Adipocyte (in vitro differentiated cells): ENCODE measurements at places on chromosomes 1 and 21.

GRCh38 chr1:231592809-231593208 lies 33.8 kb upstream of the DISC1 start:
- DNase-seq, result no peak

DNA sequence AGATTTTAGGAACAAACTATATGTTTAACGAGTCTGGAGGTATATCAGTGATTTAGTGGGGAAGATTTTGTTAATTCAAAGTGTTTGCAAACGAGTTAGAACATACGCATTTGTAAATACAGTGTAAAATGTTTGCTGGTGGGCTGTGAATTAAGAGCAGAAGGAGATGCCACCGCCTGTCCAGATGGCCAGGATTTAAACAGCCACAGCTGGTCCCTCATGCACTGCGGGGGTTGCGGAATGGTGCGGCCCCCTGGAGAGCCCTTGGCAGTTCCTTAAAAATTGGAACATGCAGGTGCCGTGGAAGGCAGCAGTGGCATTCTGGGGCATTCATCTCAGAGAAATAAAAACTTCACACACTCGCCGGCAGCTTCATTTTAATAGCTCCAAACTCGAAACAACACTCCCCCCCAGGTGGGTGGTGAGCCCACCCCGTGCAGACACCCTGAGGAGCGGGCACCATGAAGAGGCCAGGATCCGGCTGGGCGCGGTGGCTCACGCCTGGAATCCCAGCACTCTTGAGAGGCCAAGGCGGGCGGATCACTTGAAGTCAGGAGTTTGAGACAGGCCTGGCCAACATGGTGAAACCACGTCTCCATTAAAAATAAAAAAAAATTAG lies 3.5 kb upstream of the C1orf159 start:
- no peak for DNase-seq

DNA sequence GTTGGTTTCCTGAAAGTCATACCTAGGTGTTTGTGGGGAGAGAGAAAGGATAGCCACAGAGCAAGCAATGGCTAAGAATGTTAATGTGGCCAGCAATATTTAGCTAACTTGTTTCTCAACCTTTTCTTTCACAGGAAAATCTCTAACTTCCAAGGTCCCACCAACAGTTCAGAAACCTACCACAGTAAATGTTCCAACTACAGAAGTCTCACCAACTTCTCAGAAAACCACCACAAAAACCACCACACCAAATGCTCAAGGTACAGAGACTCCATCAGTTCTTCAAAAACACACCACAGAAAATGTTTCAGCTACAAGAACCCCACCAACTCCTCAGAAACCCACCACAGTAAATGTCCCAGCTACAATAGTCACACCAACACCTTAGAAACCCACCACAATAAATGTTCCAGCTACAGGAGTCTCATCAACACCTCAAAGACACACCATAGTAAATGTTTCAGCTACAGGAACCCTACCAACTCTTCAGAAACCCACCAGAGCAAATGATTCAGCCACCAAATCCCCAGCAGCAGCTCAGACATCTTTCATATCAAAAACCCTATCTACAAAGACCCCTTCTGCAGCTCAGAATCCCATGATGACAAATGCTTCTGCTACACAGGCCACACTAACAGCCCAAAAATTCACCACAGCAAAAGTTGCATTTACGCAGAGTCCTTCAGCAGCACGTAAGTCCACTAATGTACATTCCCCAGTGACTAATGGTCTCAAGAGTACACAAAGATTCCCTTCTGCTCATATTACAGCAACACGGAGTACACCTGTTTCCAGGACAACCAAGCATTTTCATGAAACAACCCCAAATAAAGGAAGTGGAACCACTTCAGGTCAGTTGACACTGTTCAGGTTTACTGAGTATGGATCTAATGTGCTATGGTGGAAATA lies 15.3 kb downstream of the CD55 start:
- DNase-seq, result no peak

DNA sequence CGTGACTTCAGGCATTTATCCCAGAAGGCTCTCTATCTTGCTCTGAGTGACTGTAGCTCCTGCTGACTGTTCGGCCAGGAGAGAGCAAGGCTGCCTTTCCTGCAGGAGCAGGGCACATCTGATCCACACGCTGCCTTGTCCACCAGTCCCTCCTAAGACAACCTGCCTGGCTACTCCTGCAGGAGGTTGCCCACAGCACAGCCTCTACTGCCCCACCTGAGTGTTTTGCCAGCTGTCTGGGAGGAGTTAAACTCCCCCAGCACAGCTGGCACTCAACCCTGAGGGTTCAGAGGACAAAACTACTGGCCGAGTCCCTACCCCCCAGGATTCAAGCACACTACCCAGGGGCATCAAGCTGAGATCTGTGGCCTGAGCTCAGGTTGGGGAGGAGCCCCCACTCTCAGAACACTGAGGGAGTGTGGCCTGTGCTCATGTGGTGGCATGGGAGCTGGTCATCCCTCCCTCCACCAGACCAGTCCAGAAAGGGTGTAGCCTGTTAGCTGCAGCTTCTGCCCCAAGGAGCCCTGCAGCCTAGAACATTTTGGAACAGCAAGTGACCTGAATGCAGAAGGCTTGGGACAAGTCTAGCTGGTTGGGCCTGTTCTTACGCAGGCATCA lies 237.3 kb downstream of the SLC44A5 start:
- no peak for DNase-seq

- no peak for DNase-seq
Measured at GRCh38 chr21:25234857-25235801, 372.2 kb downstream of the MRPL39 start.

DNA sequence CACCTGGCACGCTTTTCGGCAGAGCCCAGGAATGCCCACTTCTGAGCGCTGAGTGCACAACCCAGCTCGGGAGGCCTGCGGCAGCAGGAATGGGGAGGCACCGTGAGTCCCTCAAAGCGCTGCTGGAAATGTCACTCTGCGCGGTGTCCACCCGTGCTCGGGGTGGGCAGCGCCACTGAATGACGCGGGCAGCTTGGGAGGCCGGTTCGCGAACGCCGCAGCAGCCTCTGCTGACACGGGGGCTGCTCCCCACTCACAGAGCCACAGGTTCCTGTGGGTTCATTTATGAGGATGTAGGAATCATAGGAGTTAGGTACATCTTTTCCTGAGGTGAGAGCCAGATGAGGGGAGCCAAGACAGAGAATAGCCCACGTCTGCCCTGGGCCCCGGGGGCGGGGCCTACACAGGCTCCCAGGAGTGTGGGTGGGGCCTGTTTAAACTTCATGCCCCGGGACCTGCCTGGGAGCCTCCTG lies 146.7 kb upstream of the COL6A1 start:
- DNase-seq, result no peak

- DNase-seq, result no peak
Measured at GRCh38 chr1:242008826-242009495, 10.1 kb upstream of the MAP1LC3C start.

- peak; percentile 89 for DNase-seq
Measured at GRCh38 chr1:93447481-93448291, at the start of gene FNBP1L. FNBP1L (plus strand) TSS chr1:93448118; CDS start chr1:93448282, 164 bp downstream.

- peak; percentile 7 for DNase-seq
Measured at GRCh38 chr1:217393896-217394295, 237.0 kb downstream of the GPATCH2 start.

- peak; percentile 94 for DNase-seq
Measured at GRCh38 chr1:108816049-108816893, 40.6 kb downstream of the AKNAD1 start.

DNA sequence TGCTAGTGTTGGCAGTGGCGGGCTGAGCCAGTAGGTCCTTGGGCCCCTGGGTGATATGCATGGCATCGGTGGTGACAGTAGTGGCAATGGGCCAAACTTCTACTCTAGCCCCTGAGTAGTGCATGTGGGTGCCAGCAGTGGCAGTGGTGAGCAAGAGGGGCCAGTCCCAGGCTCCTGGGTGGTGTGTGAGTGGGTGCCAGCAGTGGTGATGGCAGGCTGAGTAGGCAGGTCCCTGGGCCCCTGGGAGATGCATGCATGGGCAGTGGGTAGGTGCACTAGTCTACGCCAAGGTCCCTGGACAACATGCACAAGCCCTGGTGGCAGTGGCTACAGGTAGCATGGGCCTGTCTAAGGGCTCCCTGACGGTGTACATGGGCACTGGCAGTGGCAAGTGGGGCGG lies 24.6 kb upstream of the TTC22 start:
- DNase-seq, result no peak

GRCh38 chr1:27879374-27880082 lies 7.2 kb downstream of the THEMIS2 start:
- DNase-seq, result no peak

GRCh38 chr1:175124861-175125260 lies 57.2 kb downstream of the TNN start:
- peak; percentile 84 for DNase-seq

GRCh38 chr1:198681252-198681651 lies 42.4 kb downstream of the PTPRC start:
- peak; percentile 44 for DNase-seq

GRCh38 chr21:35059742-35060141 lies 10.6 kb upstream of the RUNX1 start:
- DNase-seq, result peak; percentile 24

DNA sequence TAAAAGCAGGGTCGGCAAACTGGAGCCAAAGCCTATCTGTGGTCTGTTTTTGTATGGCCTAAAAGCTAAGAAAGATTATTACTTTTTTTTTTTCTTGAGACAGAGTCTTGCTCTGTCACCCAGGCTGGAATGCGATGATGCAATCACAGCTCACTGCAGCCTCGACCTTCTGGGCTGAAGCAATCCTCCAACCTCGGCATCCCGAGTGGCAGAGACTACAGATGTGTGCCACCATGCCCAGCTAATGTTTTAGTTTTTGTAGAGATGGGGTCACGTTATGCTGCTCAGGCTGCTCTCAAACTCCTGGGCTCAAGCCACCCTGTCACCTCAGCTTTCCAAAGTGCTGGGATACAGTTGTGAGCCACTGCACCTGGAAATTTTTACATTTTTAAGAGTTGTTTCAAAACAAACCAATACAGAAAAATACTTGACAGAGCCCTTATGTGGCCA lies 6.5 kb upstream of the GLRX2 start:
- peak; percentile 94 for DNase-seq

GRCh38 chr1:159941591-159942560 lies 3.5 kb downstream of the IGSF9 start:
- DNase-seq, result no peak

DNA sequence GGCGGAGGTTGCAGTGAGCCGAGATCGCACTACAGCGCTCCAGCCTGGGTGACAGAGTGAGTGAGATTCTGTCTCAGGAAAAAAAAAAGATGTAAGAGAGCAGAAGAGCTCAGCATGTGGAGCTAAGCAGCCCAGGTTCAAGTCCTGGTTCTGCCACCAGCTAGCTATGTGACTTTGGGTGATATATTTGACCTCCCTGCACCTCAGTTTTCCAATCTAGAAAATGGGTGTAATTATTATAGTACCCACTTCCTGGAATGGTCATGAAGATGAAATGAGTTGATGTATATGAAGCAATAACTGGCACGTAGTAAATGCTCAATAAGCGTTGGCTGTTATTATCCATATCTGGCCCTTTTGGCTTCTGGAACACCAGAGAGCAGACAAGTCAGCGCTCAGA lies 38.2 kb downstream of the CAMK2N1 start:
- no peak for DNase-seq

- DNase-seq, result no peak
Measured at GRCh38 chr1:71843012-71843411, 439.3 kb downstream of the NEGR1 start.

DNA sequence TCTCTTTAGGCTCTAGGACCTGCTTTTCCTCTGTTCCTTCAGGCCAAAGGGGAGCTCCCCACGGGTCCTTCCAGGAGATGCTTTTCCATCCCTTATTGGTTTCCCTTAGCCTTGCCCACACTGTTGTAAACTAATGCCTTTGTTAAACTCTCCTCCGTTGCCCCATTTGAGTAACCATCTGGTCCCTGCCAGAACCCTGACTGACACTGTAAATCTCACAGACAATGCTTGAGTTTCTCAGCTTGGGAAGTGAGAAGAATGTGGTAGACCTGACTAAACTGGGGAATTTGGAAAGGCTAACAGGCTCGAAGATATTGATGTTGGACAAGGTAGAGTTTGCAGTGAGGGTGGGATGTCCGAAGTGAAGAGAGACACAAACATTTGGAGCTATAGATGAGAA lies 11.4 kb downstream of the AKNAD1 start:
- DNase-seq, result no peak

GRCh38 chr1:65179148-65179547 lies 31.1 kb downstream of the AK4 start:
- DNase-seq, result no peak

GRCh38 chr1:246667773-246668172 lies 56.4 kb upstream of the SCCPDH start:
- DNase-seq, result no peak

DNA sequence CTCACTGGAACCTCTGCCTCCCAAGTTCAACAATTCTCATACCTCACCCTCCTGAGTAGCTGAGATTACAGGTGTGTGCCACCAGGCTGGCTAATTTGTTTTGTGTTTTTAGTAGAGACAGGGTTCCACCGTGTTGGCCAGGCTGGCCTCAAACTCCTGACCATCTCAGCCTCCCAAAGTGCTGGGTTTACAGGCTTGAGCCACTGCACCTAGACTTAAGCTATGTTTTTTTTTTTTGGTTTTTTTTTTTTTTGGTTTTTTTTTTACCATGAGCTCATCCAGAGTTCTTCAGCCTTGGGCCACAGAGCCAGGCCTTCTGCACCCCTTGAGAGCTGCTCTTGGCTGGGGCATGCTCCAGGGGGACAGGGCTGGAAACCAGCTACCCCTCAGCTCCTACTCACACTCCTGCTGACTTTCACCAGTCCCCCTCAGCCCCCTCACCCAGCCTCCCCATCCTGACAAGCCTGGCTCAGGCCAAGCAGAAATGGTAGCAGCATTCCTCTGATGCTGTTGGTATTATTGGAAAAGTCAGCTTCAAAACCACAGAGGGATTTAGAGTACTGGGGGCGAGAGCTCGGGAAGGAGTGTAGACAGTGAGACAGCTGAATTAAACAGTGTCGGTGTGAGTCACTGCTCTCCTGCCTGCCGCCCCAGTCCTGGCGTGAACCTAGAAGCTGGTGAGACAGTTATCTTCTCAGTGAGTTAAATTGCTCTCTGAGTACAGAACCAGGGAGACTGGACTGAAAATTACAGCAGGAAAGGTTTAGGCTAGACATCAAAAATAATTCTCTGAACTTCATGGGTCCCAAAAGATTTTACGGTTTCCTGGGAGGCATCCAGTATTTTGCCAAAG lies 63.7 kb downstream of the NAV1 start:
- peak; percentile 94 for DNase-seq

- DNase-seq, result no peak
Measured at GRCh38 chr1:110617589-110617988, 11.4 kb upstream of the KCNA2 start.

- no peak for DNase-seq
Measured at GRCh38 chr21:14271053-14271452, 55.1 kb downstream of the RBM11 start.
